Renal cortical epithelial cell (primary cell): ENCODE measurements at places on chromosomes 11 and 22.

- no peak for DNase-seq
Observed at GRCh38 chr22:23609983-23610781, 21.9 kb downstream of the DRICH1 start.

DNA sequence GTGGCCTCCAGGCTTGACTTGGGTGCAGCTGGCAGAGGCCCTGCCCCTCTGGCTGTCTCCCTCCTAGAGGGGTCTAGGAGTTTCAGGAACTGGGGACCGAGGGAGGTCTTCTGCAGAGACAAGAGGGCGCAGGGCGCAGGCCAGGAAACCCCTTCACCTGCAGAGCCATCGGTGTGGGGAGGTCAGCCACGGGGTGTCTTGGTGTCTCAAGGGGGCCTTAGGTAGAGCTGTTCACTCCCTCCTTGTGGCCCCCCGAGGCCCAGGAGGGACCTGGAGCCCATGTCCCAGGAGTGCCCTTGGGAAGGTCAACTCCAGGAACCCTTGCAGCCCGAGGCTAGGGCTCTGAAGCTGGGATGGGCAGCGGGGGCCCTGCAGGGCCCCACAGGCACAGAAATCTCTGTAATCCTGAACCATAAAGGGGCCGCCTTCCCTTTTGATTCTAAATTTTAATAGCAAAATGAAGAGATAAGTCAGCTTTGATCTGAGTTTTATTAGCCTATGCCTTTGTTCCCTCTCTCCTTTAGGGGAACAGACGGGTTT, 31.4 kb upstream of the TH start:
- no peak for DNase-seq

DNA sequence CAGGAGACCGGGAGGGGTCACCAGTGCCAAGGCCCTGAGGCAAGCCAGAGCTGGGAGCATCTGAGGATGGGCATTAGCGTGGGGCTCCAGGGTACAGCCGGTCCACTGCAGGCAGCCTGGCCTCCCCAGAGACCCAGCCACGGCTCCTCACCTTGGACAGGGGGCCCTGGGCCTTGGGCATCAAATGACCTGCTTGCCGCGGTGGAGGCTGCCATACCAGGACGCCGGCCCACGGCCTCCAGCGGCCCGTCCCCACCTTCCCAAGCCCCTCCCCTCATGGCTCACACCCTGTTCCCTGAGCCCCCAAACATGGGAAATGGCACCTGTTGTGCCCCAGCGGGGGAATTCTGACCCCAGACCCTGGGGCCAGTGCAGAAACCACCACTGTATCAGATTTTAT, 12.7 kb upstream of the RTN4R start:
- no peak for DNase-seq

DNA sequence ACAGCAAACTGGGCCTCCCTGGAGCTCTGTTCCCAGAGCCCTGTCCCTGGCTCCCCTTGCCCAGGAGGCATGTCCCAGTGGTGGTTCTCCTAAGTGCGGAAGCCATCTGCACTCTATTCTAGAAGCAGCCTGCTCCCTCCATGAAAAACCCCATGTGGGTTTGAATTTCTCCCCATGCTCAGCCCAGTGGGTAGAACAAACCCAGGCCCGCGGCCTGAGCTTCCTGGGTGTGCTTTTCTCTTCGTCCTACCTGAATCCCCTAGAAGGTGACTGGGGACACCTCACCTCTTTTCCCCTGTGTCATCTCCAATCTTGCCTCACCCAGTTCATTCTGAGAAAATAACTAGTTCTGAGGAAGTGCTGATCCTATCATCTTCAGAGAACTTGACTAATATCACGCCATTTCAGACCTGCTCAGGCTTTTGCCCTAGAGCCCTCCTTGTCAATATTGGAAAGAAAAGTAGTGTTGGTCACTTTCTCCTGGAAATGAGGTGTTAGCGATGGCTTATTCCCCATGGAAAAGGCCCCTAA, 15.9 kb downstream of the IL10RA start:
- no peak for DNase-seq

GRCh38 chr22:48333816-48334735, 1493.6 kb downstream of the BRD1 start:
- no peak for DNase-seq

DNA sequence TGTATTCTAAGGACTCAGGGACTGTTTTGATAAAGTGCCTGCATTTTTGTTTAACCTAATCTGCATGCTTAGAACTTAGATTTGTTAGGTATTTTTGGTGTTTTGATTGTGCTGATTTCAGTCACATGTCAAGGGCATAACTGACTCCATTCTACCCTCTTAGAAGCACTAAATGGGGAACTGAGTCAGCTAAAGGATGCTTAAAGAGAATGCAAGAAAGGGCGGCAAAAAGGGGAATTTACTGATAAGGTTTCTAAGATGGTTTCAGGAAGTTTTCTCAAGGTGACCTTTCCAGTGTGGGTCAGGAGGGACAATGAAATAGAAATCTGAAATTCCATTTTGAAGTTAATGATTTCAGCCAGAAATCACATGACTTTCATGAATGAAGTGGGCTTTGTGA, 43.0 kb downstream of the MMP20 start:
- DNase-seq, result no peak

GRCh38 chr11:61413496-61413895, 16.3 kb downstream of the CPSF7 start:
- no peak for DNase-seq

- DNase-seq, result no peak
Observed at GRCh38 chr11:32178692-32179091, 87.8 kb downstream of the RCN1 start.

GRCh38 chr11:124080327-124081001, 34.8 kb upstream of the VWA5A start:
- DNase-seq, result peak; percentile 52

GRCh38 chr11:133746663-133747306, 98.5 kb downstream of the SPATA19 start:
- no peak for DNase-seq

DNA sequence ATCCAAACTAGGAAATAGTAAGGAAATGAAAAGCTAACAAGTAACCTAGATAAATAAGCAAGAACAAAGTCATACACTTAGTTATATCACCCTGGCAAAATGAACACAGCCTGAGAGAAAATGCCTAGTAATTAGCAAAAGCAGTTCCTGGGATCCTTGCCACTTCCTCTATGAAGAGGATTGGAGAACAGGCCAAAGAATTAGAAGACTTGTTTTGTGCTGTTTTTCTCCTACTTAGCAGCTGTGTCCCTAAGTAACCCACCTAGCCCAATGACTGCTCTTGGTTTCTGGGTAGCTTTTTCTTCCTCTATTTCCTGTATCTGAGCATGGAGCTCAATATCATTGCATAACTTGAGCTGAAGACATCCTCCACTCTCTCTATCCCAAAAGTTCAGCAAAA, 713.9 kb downstream of the ETS1 start:
- peak; percentile 13 for DNase-seq

DNA sequence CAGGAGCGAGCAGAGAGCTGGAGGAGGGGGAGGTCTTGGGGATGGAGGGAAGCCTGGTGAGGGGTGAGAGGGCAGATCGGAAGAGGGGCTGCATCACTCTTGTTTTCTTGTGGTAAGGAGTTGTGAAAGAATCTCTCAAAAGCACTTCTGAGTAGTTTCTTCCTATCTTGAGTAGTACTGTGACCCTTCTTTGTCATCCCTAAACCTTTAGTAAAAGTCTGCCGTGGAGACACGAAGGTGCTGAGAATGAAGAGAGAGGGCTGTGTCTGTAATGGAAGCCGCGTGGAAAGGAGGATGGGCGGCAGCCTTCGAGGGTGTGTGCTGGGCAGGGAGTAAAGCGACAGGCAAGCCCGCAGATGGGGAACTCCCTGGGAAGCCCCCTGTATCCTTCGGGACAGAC, 237.8 kb downstream of the TBC1D22A start:
- DNase-seq, result no peak

GRCh38 chr22:28064920-28065319, 145.9 kb upstream of the PITPNB start:
- no peak for DNase-seq

- peak; percentile 70 for DNase-seq
Observed at GRCh38 chr22:30291058-30291892, 2.0 kb upstream of the CASTOR1 start.

- DNase-seq, result no peak
Observed at GRCh38 chr11:13450832-13451397, 12.1 kb downstream of the BTBD10 start.

GRCh38 chr11:97909614-97910399, 1110.9 kb upstream of the CNTN5 start:
- no peak for DNase-seq

DNA sequence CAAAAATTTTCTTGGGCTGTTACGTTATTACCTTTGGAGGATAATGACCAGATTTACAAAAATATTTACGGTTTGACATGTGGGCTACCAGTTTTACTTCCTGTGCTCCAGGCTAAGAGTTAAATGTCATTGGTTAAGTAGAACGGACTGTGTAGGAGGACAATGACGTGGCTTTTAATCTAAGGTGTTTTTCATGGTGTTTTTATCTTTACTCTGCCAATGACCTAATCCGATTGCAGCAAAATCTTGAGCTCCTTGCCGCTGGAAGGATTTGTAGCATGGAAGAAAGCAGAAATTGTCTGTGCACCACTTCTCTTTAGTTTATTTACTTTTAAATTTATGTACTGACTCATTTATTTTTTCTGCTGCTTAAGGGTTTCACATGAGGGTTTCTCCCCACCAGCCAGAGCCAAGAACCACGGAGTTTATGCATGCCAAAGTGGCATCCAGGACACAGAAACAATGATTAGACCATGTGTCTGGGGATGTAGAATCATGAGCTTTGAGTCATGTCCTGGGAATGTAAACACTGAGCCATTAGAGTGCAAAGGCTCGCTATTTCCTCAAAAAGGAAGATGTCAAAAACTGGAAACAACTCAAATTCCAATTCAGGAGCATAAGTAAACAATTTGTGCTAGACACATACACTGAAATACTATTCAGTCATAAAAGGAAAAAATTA, 1.9 kb upstream of the CARD16 start:
- peak; percentile 99 for DNase-seq

GRCh38 chr22:48558016-48558415, 1269.7 kb downstream of the BRD1 start:
- no peak for DNase-seq

DNA sequence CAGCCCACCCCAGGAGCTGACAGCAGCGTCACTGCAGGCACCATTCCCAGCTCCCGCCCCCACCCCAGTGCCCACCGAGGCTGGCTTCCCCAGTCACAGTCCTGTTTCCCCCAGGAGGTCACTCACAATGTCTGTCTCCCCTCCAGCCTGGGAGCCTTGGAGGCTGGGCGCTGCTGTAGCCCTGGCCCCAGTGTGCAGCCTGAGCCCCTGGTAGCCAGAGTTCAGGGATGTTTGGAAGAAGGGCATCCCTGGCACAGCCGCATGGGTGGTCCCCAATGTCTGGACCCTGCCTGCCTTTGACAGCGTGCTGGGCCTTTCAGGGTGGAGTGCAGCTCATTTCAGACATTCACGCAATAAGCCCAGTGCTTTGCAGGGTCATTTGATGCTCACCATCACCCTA, 4.3 kb downstream of the CAPN5 start:
- DNase-seq, result no peak

DNA sequence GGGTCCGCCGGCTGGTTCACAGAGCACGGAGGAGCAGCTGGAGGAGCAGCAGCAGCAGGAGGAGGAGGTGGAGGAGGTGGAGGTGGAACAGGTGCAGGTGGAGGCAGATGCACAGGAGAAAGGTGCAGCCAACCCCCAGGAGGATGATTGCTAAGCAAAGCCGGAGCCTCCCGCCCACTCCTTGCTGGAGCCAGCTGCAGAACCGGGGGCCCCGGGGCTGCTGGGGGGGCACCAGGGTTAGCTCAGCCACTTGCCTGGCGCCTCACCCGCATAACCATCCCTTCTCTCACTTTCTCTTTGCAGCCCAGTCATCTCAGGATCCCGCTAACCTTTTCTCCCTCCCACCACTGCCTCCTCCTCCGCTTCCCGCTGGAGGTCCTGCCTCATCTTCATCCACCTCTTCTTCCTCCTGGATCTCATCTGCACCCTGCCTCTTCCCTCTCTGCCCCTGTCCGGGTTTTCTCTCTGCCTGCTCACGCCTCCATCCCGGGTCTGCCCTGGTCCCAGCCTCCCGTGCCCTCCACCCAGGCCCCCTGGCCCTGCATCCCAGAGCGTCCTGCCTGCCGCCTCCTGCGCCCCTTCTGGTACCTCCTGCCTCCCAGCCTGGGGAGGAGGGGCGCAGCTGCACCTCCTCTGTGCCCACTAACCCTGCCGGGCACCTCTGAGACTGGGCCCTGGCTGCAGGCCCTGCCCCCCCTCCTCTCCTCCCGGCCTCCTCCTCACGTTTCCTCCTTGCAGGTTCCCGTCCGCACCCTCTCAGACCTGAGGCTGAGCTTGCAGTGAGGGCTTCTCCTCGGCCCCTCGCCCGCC, 9.5 kb downstream of the KCTD17 start:
- DNase-seq, result no peak

GRCh38 chr11:47986742-47987141, 6.4 kb downstream of the PTPRJ start:
- peak; percentile 71 for DNase-seq

DNA sequence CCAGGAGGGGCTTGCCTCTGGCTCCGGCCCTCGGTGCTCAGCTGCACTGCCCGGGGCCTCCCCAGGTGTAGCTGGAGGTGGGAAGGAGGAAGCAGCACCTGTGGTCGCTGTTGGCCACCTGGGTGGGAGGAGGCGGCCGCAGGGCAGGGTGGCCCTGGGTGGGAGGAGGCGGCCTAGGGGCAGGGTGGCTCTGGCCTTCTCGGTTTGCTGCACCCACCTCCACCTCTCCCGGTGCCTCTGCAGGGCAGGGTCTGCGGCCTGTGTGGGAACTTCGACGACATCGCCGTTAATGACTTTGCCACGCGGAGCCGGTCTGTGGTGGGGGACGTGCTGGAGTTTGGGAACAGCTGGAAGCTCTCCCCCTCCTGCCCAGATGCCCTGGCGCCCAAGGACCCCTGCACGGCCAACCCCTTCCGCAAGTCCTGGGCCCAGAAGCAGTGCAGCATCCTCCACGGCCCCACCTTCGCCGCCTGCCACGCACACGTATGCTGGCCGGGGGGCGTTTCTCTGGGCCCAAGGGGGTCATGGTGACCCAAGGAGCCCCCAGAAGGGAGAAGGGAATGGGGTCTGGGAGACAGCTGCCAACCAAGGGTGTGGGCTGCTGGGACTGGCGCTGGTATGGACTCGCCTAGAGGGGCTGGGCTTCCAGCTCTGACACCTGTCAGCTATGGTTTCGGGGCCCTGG, 20.6 kb downstream of the MUC5AC start:
- no peak for DNase-seq

GRCh38 chr11:68326334-68327215, 14.2 kb downstream of the LRP5 start:
- no peak for DNase-seq
